LHCN-M2 (cell line): ENCODE measurements at places on chromosomes 12 and 14.

DNA sequence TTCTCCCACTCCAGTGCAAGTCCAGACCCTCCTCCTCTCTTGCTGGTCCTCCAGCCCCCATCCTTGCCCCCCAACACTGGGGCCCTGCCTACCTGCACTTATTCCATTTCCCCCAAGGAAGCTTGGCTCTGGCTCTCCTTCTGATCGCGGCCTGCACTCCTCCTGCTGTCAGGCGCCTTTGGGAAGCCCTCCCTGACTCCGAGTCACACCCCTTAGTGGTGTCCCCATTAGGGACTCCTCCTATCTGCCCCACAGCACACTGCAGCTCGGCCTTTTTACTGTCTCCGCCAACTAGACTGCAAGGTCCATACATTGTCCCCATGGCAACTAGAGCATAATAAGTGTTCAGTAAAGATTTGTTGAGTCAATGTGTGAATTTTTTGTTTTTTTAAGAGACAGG is 32.9 kb downstream of the FIGNL2 start:
- DNase-seq, result no peak

DNA sequence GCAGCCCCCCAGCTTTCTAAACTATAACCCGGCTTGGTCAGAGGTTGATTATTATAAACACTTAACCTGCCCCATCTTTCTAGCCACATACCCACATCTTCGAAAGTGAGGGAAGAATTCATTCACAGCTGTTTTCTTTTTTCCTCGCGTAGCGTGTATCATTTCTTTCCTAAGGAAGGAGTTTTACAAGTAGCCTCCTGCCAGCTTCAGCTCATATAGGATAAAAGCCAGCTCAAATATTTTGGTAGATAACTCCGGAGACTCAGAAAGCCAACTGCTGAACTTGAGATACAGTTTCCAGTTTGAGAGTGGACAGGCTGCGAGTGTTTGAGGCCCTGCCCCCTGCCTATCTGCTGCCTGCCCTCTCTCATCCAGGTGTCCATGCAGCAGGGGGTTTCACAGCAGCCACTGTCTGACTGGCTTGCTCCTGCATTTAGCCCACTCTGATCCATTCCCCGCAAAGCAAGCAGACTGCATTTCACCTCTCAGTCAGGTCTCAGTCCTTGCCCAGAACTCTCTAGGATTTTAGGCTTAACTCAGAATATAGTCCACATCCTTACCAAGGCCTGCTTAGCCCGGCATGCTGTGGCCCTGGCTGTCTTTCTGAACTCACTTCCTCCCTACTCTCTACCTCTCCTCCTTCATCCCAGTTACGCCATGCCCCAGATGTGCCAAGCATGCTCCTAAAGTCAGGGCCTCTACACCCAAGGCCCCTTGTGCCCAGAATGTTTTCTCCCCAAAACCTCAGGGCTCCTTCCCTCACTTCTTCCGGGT is 46.9 kb downstream of the EVL start:
- DNase-seq, result no peak

- DNase-seq, result no peak
Observed at GRCh38 chr12:39613525-39613924, 6.1 kb downstream of the ABCD2 start.

DNA sequence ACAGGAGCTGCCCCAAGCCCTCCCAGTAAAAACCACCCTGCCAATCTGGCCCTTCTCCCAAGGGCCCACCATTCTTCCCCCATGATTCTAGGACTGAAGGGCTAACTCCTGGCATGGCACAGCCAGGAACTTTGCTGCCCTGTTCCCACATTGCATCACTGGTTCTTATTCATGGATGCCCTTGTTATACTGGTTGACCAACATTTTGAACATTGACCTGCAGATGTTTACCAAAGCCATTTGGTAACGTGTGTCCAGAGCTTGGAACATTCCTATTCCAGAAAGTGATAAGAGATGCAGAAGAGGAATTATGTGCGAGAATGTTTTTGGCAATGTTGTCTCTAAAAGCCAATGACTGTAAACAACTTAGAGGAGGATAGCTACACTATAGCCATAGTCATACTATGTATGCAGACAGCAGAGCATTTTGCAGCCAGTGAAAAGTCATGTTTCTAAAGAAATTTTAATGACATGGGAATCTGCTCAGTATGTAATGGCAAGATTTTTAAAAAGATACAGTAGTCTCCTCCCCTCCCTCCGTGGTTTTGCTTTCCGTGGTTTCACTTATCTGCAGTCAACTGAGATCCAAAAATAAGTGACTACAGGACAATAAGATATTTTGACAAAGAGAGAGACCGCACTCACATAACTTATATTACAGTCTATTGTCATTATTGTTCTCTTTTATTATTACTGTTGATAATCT is 108.8 kb downstream of the DAAM1 start:
- DNase-seq, result no peak

GRCh38 chr12:91009319-91009950 is 4.7 kb upstream of the EPYC start:
- DNase-seq, result peak; percentile 12

- peak; percentile 86 for DNase-seq
Observed at GRCh38 chr12:110531741-110532333, 29.7 kb downstream of the RAD9B start.

- no peak for DNase-seq
Observed at GRCh38 chr14:91599994-91600393, 89.9 kb upstream of the PPP4R3A start.

- DNase-seq, result peak; percentile 92
Observed at GRCh38 chr12:52496590-52497071, 3.6 kb upstream of the KRT6A start.

- DNase-seq, result no peak
Observed at GRCh38 chr14:103544388-103545218, 15.6 kb downstream of the TRMT61A start.
